ENCODE measurements at places on chromosomes 11 and 22. TPM values are rescaled to one million over a fixed set of nuclear protein-coding genes. Genes with fewer than 3 reads are reported as not detected.

MAFF gene
- 1.5 TPM for polyA plus RNA-seq

PVALB gene
- not detected for polyA plus RNA-seq

TECTA gene
- polyA plus RNA-seq, result not detected

IGLL5 gene
- 195 TPM for polyA plus RNA-seq

CYB561A3 gene
- polyA plus RNA-seq, result 594 TPM

DEPDC7 gene
- polyA plus RNA-seq, result not detected

PYGM gene
- 2.0 TPM for polyA plus RNA-seq

OR52I1 gene
- not detected for polyA plus RNA-seq

NR1H3 gene
- 9.4 TPM for polyA plus RNA-seq

PGA5 gene
- not detected for polyA plus RNA-seq

OR52I2 gene
- not detected for polyA plus RNA-seq

C11orf87 gene
- not detected for polyA plus RNA-seq

PTPRCAP gene
- 1,093 TPM for polyA plus RNA-seq

Measured in IgD-negative memory B cell (primary cell).